ENCODE measurements at places on chromosomes 12 and 14.

- no peak for DNase-seq
Measured at GRCh38 chr12:50282721-50283228, 545 bp downstream of the LIMA1 start.

- DNase-seq, result no peak
Measured at GRCh38 chr12:84161296-84161695, 751.3 kb downstream of the SLC6A15 start.

GRCh38 chr12:12943586-12944260 lies 8.2 kb downstream of the GPRC5D start:
- DNase-seq, result no peak

DNA sequence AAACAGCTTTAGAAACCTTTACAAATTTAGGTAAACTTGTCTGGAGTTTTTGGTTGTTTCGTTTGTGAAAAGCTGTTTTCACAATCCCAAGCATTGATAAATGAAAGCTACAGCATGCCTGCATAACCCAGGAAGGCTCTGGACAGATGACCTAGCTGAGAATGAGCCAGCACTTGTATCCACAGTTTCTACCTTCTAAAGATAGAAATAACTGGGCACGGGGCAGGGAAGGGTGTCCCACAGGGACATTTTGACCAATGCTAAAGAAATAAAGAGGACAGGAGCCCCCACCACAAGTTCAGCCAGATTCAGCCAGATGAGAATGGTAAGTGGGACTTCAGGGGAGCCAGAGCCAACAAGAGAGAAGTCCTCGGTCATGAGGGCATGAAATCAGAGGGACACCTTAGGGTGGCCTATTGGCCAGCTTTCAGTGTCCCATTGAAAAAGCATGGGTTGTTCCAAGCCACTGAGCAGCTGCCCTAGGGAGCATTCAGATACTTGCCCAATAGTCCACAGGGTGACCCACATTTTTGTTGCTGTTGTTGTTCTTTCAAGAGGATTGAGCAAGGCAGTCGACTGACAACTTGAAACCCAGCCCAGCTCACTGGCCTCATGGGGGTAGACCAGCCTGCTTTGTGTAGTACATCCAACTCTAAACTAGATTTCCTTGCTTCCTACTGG lies 140.3 kb upstream of the NUDT4 start:
- DNase-seq, result no peak

- DNase-seq, result no peak
Measured at GRCh38 chr12:49030119-49030518, 11.5 kb upstream of the PRKAG1 start.
